ENCODE measurements at places on chromosomes 2 and 18.

GRCh38 chr2:63786471-63786870 is 55.2 kb upstream of the UGP2 start:
- DNase-seq, result no peak

GRCh38 chr2:2260696-2261268 is 70.3 kb downstream of the MYT1L start:
- DNase-seq, result no peak

GRCh38 chr2:196239622-196240587 is 68.5 kb upstream of the STK17B start:
- DNase-seq, result no peak

- DNase-seq, result no peak
Measured at GRCh38 chr2:101135412-101136296, 15.5 kb downstream of the TBC1D8 start.

DNA sequence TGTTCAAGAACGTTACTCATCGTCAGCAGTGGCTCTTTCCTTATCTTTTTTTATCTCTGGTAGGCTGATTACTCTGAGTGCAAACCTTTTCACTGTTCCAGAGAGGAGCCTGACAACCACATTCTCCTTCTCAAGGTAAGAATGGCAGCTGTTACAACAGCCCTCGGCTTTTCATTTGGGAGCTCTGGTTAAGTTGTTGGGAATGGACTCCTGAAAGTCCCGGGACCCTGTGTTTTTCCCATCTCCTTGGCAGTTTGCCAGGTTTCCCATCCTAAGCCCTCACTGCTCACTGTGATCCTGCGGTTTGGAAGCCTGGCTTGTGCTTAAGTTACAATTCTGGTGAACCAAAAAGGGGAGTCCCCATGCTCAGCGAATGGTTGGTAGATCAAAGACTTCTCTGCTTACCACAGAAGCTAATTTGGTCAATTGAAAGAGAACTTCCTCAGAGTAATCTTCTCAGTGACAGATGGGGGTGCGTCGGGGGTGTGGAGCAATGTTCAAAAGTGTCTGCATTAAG is 122.3 kb downstream of the LYPD6B start:
- DNase-seq, result no peak

DNA sequence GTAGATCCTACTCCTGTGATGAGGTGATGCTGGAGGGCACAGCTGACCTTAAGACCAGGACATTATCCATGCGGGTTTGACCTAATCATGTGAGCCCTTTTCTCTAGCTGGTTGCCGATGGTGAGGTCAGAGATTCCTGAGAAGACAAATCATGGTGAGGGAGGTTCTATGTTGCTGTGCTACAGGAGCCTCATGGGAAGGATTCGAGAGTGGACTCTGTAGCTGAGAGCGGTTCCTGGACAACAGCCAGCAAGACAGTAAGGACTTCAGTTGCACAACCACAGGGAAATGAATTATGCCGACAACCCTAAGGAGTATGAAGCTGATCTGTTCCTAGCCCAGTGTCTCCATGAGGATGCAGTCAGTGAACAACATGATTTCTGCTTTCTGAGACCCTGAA is 80.4 kb downstream of the EPB41L3 start:
- DNase-seq, result no peak

DNA sequence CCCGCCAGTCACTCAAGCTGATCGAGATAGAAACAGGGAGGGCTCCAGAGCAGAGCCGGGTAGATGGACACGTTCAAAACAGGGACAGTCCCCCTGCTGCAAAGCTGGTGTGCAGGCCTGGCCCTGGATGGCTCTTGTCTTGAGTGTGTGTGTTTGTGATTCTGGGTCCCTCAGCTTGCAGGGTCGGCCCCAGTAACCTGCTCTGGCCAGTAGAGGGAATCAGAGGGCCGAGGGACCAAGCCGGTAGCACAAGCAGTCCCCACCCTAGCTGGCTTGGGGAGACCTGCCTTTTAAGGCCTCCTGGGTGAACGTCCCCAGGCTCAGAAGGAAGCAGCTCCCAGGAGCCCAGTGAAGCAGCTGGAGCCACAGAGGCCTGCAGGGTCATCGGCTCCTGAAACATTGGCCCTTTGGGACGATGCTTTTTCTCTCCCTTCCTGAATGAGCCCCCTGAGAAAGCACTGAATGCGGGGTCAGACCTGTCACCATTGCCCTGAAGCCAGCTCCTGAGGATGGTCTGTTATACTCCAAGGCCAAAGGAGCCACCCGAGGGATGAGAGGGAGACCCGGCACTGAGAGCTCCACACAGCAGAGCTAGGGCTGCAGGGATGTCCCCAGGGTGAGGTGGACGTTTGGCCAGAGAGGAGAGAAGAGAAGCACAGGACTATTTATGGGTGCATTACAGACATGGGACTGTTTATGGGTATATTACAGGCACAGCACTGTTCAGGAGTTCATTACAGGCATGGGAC is 15.4 kb upstream of the MLPH start:
- DNase-seq, result no peak

DNA sequence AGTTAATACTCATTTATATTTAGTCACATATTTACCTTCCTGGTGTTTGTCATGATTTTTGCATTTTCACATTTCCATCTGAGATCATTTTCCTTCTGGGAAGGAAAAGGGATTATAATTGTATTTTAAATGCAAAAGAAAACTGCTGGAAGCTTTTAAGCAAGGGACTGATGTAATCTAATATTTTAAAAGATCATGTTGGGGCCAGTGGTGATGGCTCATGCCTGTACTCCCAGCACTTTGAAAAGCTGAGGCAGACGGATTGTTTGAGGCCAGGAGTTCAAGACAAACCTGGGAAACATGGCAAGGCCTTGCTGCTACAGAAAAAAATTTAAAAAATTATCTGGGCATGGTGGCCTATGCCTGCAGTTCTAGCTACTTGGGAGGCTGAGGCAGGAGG is 149.0 kb downstream of the MIB1 start:
- DNase-seq, result no peak

- no peak for DNase-seq
Measured at GRCh38 chr2:97693476-97693875, 19.9 kb upstream of the ZAP70 start.

DNA sequence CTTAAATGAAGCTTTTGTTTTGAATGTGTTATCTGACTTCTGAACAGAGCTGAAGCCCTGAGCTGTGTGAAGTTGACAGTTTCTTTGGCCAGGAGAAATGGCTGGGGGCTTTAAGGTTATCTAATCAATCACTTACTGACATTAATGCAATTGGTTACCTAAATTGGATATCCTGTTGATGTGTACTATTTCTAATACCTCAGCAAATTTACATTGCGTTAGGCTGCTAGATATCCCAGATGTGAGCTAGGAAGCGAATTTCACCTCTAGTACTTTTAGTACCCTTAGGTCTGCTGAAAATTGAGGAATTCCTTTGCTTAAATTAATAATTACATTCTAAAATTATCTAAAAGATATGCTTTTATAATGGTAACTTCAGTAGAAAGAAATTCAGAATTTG is 102.0 kb downstream of the LCLAT1 start:
- no peak for DNase-seq

DNA sequence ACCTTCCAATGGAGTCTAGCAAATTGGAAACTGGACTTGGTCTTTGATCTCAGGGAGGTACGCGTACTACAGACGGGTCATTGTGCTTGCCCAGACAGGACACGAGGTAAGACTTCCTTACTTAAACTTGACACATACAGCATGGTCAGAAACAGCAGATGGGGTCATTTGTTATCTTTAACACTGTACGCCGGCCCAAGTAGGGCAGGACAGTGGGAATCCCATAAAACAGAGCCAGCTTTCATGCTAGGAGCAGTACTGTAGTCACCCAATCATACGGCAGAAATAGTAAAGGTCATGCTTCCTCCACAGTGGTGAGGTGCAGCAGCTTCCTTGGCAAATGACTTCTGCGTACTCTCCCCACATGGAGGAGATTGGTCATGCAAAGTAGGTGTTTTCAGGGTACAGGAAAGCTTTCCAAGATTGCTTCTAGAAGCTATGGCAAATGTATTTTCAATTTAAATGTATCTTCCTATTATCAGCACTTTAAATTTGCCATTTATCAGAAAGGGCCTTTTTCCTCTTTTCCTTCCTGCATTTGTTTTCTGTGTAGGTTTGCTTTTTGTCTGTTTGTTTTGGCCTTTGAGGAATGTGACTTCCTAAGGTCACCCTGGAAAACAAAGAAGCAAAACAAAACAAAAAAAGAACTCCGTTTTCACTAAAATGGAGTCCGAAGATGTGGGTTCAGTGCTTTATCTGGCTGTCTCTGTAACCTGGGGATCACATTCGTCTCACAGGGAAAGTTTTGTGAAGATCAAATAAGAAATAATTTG is 74.0 kb upstream of the DSG1 start:
- no peak for DNase-seq

DNA sequence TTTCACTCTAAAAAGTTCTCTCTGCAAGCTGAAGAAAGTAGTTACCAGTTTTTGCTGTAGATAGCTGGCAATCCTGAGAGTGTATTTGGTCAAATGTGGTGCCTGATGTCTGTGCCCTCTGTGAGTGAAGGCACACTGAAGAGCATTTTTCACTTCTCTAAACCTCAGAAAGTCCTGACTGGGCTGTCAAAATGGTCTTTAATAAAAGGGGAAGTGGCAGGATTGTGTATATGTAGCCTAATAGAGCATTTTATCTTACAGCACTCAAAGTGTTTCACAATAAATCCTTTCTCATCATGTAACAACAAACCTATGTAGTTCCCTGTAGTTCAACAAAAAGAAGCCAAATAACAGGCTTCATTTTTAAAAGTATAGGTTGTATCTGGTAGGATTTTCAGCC is 1552.3 kb upstream of the SLC39A10 start:
- no peak for DNase-seq

GRCh38 chr2:2771721-2772411 is 440.8 kb upstream of the MYT1L start:
- no peak for DNase-seq

GRCh38 chr2:128446874-128447537 is 128.3 kb upstream of the HS6ST1 start:
- DNase-seq, result no peak

DNA sequence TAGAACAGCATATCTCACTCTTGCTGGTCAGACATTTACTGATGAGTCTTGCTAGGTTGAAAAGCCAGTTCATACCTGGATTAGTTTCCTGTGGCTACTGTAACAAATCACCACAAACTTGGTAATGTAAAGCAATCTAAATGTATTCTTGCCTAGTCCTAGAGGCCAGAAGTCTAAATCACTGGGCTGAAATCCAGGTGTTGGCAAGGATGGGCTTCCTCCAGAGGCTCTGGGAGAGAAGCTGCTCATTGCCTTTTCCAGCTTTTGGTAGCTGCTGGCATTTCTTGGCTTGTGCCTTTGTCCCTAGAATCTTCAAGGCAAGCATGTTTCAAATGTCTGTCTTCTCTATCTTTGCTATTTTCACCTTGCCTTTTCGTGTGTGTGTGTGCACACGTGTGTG is 62.3 kb upstream of the MAP4K3 start:
- no peak for DNase-seq

DNA sequence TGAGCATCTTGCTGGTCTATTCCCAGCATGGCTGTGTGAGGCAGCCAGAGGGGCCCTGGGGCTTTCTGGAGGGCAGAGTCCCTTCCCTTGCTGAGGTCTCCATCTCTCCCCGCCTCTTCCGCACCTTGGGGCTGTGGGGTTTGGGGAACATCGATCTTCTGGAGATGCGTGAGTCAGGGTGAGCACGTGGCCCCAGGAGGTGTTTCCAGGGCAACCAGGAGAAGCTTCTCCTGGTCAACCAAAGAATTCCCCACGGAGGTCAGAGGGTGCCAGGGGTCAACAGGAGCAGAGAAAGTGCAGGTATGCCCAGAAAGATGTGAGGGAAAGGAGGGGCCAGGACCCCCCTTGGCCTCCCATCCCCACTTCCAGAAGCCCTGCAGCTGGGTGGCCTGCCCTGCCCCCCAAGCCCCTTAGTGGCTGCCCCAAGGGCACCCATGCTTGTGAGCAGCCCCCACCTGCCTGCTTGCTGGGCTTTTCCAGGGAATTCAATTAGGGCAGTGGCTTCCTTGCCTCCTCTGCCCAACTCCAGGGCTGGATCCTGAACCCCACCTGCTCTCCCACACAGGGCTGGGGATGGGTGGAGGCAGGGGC is 2.8 kb upstream of the PROM2 start:
- no peak for DNase-seq

DNA sequence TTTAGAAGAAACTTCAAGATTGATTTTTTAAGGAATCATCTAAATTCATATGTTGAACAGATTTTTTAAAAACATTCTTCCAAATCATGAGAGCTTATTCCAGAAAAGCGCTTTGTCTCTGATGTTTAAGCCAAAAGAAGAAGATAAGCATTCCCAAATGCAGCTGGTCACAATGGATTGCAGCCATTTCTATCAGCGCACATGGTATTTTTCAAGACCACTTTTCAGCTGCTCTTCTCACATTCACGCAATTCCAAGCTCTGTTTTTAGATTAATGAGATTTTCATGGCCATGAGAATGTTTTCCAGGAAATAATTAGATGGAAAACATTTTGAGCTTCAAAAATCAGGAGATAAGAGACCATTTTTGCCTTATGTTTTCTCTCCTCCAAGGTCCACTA is 8.7 kb downstream of the OSBPL1A start:
- no peak for DNase-seq

DNA sequence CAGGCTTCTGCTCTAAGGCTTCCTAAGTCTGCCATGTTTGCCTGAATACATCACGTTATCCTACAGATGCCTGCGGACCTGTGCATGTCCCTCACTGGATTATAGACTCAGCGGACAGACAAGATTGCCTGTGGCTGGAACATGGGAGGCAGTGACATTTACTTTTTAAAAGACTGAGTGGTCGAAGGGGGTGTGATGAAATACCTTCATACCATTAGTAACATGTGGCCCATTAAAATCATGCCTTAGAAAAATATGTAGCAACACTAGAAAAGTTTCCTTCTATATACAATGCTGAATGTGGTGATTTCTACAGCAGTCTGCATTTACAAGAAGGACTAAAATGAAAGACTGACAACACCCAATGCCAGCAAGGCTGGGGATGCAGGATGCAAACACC is 154.4 kb downstream of the ASB1 start:
- no peak for DNase-seq

DNA sequence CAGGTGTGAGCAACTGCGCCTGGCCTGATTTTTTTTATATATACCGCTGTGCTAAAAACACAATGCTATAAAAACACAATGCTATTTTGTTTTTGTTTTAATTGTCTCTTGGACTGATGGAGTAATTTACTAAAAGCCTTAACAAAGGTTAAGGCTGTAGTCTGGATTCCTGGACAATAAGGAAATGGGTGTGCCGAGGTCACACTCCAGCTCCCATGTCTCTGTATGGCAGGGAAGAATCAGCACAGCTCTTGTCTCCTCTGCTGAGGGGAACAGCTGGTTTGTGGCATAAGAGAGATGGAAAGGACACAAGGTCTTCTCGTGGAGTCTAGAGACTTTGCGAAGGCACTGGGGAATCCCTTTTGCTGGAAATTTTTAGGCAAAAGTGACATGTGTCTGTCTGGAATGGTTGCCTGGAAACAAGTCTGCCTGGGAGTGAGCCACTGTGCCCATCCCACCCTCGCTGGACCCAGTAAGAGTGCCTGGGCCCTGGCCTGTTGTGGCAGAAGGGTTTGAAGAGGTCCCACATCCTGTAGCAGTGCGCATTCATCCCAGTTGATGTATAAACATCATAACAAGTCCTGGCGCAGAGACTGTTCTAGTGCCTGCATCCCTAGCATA is 73.1 kb downstream of the MAPK4 start:
- DNase-seq, result no peak
